ENCODE measurements at places on chromosomes 11 and 22.

DNA sequence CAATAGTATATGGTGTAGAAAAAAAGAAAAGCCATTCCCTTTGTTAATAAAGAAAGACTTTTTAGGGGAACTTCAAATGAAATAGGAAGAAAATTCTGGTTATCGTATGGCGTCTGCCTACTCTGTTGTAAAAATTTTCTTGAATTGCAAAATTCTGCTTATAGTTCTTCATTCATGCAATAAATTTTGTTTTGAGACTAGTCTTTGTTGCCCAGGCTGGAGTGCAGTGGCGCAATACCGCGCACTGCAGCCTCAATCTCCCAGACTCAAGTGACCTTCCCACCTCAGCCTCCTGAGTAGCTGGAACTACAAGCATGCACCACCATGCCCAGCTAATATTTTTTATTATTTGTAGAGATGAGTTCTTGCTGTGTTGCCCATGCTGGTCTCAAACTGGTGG is 5.8 kb downstream of the DDIAS start:
- no peak for DNase-seq

GRCh38 chr11:78748918-78749690 is 174.4 kb upstream of the NARS2 start:
- DNase-seq: no peak

GRCh38 chr11:36744375-36745168 is 146.5 kb upstream of the RAG2 start:
- peak; percentile 56 for DNase-seq

DNA sequence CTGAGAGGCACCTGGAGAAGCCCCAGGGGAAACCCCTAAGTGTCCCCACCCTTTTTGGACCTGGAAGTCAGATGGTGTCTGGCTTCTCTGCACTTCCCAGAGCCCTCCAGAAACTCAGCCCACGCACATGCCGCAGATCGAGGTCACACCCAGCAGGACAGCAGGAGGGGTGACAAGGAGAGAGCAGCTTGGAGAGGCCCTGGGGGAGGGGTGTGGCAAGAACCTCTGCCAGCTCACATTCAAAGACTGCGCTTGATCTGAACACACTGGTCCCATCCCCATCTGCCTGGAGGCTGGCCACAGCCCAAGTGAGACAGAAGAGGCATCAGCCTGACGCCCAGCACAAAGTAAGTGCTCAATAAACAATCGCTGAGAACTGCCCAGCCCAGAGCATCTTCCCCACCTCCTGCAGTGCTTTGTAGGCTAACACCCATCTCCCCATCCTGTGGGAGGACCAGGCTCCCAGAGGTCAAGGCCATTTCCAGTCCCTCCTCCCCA is 21.4 kb downstream of the TMPRSS6 start:
- no peak for DNase-seq

- DNase-seq: no peak
These were observed 2350.4 kb upstream of the RAG2 start for GRCh38 chr11:38948392-38948791.

DNA sequence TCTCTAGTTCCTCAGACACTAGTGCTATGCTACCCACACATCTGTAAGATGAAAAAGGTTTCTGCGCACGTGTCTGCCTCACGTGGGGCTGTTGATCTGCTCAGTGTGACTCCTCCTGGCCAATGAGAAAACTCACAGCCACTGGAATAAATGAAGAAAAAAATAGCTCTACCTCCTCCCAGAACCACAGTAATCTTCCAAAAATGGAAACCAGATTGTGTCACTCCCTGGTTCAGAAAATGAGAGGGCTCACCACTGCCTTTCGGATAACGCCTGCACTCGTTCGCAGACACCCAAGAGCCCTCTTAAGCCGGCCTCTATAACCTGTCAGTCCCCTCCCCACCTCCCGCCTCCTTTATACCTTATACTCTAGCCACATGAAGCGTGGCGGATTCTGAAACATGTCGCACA is 5.1 kb downstream of the APBB1 start:
- DNase-seq: no peak

DNA sequence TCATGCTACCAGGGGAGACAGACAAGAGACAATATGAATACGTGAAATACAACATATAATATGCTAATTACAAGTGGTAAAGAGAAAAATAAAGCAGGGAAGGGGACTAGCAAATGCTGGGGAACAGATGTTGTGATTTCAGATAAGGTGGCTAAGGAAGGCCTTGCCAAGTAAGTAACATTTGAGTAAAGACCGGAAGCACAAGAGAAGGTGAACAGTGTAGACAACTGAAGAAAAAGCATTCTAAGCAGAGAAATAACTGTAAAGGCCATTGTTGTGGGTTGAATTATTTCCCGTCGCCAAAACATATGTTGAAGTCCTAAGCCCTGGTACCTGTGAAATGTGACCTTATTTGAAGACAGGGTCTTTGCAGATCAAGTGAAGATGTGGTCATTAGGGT is 63.7 kb upstream of the EED start:
- no peak for DNase-seq

DNA sequence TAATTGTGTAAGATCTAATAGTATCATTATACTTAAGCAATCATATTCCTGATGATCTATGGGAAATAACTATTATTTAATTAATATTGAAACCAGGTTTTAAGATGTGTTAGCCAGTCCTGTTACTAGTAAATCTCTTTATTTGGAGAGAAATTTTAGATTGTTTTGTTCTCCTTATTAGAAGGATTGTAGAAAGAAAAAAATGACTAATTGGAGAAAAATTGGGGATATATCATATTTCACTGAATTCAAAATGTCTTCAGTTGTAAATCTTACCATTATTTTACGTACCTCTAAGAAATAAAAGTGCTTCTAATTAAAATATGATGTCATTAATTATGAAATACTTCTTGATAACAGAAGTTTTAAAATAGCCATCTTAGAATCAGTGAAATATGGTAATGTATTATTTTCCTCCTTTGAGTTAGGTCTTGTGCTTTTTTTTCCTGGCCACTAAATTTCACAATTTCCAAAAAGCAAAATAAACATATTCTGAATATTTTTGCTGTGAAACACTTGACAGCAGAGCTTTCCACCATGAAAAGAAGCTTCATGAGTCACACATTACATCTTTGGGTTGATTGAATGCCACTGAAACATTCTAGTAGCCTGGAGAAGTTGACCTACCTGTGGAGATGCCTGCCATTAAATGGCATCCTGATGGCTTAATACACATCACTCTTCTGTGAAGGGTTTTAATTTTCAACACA is 6.4 kb downstream of the BIRC3 start:
- DNase-seq: no peak

DNA sequence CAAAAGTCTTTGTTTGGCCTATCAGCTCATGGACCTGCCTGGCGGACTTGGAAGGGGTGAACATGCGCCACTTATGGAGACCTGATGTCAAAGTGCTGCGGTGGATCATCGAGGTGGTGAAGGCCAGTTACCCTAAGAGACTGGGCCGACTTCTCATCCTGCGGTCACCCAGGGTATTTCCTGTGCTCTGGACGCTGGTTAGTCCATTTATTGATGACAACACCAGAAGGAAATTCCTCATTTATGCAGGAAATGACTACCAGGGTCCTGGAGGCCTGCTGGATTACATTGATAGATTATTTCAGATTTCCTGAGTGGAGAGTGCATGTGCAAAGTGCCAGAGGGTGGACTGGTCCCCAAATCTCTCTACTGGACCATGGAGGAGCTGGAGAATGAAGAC is 17.9 kb downstream of the ALKBH3 start:
- no peak for DNase-seq

- no peak for DNase-seq
These were observed 4.8 kb upstream of the NUP98 start for GRCh38 chr11:3802011-3802790.

DNA sequence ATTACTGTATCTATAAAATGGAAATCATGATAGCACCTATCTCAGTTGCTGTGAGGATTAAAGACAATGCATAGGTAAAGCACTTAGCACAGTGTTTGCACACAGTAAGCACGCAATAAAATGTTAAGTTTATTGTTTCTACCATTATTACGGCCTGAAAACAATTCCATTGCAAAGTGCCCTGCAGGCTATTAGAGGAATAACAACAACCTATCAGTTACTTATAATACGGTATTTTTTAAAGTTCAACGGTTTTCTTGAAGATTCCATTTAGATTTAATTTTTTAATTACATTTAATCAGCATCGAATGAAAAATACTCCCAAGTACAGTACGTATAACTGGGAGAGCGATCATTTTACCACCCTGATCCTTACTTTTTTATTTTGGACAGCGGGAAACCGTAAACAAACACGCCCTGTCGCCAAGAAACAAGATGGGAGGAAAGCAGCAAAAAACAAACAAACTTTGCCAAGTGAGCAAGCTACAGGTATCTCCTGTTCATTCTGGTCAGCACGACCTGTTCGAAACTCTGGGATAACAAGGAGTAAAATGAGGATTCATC is 893 bp downstream of the SLC36A4 start:
- DNase-seq: no peak

GRCh38 chr11:61686469-61686868 is 6.3 kb downstream of the DAGLA start:
- DNase-seq: no peak

DNA sequence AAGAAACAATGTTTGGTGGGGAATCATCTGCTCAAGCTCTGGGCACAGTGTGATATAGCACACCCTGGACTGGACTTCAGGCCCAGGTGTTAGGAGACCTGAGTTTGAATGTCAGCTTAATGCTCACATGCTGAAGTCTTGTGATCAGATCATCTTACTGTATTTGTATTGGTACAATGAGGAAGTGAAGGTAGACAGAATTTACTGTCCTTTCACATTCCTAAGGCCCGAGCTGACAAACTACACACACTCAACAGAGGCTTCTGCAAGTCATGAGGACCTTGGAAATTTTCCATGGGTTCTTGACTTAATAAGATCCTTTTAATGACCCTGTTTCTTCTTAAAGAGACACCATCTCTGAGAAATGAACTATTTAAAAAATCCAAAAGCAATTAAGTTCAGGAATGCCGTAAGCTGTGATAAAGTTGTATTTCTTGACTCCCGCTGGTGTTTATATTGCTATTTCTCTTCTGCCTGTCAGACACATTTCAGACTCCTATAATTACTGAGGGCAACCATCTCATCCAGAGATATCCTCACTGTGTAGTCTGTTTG is 802.0 kb downstream of the DLG2 start:
- DNase-seq: no peak

DNA sequence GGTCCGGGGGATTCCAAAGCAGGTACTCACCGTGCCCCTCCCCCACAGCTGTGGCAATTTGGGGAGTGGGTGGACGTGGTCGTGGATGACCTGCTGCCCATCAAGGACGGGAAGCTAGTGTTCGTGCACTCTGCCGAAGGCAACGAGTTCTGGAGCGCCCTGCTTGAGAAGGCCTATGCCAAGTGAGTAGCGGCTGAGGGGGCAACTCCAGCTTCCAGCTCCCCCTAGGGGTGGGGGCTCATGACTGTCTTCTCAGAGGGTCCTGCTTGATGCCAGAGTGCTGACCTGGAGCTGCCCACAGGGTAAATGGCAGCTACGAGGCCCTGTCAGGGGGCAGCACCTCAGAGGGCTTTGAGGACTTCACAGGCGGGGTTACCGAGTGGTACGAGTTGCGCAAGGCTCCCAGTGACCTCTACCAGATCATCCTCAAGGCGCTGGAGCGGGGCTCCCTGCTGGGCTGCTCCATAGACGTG is 4.2 kb downstream of the CAPN1 start:
- no peak for DNase-seq

DNA sequence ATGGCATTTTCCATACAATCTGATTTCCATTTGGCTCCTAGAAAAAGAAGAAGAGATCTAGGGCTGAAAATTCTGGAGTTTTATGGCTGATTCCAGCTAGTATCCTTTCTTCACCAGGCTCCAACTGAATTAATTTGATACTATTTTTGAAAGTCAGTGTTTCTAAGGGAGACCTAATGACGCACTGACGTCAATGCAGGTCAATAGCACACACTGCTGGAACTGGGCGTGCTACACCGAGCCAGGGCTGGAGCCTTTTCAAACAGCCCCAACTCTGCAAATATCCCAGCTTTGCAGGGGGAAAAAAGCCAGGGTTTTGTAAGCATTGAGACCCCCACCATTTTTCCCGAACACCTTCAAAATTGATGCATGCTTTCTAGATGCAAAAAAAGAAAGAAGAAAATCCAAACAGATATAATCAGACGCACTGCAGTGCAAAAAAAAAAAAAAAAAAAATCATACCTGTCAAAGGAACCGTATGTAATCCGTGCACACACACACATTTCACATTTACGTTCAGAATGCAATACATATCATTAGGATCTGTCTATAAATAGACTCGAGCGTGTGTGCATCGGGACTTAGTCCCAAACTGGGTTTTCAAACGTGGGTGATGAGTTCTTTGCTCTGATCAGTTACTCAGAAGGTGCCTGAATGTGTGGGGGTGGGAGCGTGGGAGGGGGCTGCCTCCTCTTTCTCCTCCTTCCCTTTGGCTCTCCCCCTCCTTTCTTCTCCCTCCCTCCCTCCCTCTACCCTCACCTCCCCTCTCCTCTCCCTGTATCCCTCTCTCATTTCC is 124.5 kb upstream of the HSD17B12 start:
- no peak for DNase-seq

DNA sequence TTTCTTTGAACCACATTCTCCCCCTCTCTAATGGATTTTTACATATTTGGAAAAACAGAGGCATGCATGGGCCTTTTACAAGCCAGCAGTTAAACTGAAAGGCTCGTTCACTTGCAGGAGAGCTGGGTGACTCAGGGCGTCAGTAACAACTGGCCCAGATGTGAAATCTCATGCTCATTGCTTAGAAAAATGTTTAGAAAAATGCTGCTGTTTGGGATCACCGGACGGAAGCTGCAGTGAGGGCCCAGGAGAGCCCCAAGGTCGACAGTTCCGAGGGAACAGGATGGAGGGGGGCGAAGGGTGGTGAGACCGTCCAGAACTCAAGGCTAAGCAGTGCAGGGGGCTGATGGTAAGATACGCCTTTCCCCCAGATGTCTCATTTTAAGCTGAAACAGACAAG is 41.7 kb upstream of the SMTN start:
- no peak for DNase-seq

DNA sequence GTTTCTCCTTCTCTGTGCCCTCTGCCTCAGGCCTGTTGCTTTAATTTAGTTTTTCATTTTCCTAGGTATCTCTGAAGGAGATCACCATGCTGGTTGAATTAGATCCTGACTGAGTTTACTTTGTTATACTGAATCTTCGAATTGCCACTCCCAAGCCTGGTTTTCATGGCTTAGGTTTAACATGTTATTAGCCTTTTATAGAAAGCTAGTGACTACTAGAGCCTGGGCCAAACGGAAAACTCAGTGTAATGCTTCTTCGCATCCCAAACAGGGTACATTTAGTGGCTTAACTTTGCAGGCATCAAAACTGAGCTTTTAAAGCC is 3.6 kb downstream of the CRKL start:
- DNase-seq: no peak

DNA sequence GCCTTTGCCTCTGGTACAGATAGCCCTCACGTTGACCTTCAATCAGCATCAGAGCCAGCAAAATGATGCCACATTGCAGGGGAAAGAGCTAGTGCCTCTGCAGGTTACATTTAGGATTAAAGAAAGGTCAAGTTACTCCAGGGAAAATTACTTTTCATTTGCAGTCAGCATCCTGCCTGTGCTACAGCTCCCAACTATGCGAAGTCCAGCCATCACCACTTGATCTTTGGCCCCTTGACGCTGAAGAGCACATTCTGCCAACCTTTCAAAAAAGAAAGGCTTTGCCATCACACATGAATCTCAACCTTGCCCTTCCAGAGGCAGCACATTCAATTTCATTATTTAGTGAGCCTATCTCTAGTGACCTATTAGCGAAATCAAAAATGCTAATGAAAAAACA is 11.3 kb downstream of the FJX1 start:
- DNase-seq: no peak

- peak; percentile 83 for DNase-seq
These were observed 30.1 kb upstream of the HMOX1 start for GRCh38 chr22:35350539-35351503.

All from hippocampal formation (tissue), 2 donors.